Stimulated activated naive CD4-positive, alpha-beta T cell (primary cell): ENCODE measurements at places on chromosomes 16 and 17.
A peak's percentile ranks its signal among the peaks of the same experiment; 100 is the strongest.

- no peak for DNase-seq
Observed at GRCh38 chr16:2500430-2500917, 13.3 kb upstream of the ATP6V0C start.

- DNase-seq = no peak
Observed at GRCh38 chr17:28473542-28473941, at the start of gene SLC13A2. TSS of gene SLC13A2 (plus strand) at chr17:28473644. CDS start at chr17:28473713, 69 bp downstream.

- no peak for DNase-seq
Observed at GRCh38 chr17:83069931-83070742, 9.3 kb upstream of the METRNL start.

DNA sequence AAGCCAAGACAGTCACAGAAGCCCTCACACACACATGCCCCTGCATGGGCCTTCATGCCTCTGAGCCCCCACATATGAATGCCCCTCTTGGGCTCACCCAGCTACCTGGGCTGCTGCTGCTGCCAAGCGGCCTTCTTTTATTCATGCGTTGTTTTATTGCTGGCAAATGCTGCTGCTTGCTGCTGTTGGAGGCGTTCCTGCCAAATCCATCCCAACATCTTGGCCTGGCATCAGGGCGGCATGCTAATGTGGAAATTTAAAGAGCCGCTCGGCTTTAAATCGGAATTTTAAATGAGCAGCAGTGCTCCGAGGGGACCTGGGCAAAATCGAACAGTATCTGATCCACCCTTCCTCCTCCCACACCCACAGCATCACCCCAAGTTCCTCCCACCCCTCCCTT, 39.0 kb downstream of the NEUROD2 start:
- no peak for DNase-seq

DNA sequence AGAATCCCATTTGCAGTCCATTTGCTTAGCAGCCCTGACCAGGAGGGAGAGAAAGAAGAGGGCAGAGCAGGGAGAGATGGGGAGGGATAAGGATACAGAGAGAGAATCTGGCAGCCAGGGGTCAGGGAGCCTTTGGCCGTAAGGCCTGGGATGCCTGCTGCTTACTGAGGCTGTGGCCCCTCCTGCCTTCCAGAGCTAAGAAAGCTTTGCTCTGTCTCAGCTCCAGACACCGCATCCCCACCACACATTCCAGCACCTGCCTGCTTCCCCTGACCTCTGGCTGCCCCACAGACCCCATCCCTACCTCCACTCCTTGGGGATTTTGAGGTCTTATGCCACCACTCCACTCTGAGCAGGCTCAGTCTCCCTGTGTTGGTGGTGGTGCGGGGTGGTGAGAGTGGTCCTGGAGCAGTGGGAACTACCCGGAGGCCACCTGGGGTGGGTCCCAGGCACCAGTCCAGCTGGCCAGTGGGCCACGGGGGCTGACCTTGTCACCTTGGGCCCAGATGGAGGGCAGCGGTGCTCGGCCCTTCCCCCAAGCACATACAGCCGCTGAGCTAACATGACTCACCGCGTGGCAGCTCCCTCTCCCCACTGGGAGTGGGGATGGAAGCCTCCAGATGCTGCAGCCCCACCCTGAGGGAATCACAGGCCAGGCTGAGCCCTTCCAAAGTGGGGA, 58.3 kb downstream of the RAI1 start:
- DNase-seq = no peak

DNA sequence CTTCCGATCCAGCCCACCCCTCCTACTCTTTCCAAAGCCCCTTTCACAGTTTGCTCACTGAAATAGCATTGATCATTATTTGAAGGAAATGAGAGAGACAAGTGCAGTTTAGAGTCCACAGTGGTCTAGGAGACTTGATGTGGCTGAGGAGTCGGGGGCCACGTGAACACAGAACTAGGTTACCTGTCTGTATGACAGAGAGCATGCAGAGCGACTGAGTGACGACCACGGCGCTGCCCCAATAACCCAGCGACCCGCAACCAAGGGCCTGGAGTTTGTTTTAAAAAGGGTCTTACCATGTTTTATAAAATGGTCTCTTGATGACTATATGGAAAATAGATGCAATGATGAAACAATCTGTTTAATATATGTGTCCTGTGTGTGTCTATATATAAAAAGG, 39.5 kb downstream of the NDEL1 start:
- no peak for DNase-seq

DNA sequence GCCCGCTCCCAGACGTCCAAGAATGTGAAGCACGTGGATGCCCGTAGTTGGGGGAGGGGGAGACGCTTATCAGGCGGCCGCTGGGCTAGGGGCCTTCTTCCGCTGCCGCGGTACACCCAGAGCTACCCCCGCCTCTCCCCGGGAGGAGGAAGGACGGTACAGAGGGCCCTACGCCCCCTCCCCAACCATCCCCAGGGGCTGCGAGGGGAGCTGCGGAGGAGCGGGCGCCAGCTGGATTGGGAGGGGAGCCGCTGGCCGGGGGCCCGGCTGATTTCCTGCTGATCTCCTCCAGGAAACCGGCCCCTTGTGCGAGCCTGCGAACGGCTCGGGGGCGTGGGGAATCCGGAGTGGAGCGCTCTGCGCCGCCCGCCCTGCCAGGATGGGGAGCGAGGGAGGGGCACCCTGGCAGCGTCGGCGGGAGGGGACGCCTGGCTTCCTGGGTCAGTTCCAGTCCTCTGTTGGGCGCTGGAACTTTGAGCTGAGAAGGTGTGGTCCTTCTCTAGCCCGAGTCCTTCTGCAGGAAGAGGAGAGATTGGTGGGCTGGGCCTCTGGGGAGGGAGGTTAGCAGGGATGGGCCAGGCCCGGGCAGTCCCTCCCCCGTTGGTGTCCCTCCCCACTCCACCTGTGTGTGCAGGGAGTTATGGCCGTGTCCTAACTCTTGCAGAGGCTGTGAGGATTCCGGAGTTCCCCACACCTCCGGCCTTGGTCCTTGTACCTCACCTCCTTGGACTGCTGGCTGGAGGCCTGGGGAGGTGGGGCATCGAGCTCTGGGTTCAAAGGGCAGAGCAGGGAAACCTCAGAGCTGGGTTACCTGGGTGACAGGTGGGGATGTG, 19.2 kb downstream of the GJD3 start:
- peak; percentile 34 for DNase-seq

GRCh38 chr16:17301593-17302135, 169.1 kb downstream of the XYLT1 start:
- DNase-seq = no peak

GRCh38 chr17:72603420-72604242, 482.8 kb downstream of the SOX9 start:
- DNase-seq = no peak

DNA sequence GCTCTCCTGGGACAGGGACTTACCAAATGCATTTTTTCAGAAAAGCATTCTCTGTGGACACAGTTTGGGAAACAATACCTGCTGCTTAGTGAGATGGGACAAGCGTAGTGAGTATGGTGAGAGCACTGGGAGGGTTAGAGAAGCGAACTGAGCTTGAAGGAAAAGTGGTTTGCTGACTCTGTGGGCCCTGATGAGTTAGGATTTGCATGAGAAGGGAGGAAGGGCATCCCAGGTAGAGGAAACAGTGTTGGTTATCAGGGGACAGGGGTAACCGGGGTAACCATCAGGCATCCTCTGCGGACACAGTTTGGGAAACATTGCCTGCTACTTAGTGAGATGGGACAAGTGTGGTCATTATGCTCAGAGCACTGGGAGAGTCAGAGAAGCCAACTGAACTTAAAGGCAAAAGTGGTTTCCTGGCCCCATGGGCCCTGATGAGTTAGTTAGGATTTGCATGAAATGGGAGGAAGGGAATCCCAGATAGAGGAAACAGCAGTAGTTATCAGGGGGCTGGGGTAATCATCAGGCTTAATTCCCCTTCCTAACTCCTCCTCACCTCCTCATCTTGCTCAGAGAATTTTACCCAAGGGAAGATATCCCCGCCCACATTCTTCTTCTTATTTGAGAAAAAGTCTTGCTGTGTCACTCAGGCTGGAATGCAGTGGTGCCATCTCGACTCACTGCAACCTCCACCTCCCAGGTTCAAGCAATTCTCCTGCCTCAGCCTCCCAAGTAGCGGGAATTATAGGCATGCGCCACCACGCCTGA, 319.3 kb downstream of the RBFOX1 start:
- no peak for DNase-seq

- DNase-seq = no peak
Observed at GRCh38 chr17:3906881-3907280, 9.4 kb downstream of the P2RX1 start.

DNA sequence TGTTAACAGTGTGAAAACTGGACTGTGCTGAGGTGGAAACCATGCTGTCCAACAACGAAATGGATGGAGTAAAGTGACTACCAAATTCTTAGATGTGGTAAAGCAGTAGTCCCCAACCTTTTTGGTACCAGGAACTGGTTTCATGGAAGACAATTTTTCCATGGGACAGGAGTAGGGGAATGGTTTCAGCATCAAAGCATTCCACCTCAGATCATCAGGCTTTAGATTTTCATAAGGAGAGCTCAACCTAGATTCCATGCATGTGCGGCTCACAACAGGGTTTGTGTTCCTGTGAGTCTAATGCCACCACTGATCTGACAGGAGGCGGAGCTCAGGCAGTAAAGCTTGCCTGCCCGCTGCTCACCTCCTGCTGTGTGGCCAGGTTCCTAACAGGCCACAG, 11.5 kb downstream of the SLX4 start:
- DNase-seq = no peak
